ENCODE measurements at places on chromosomes 5 and 9. TPM values are rescaled to one million over a fixed set of nuclear protein-coding genes. Genes with fewer than 3 reads are reported as not detected.

The C9orf50 gene
- total RNA-seq = not detected

The MARCOL gene
- total RNA-seq = not detected

- H3K36me3 ChIP-seq = peaks cover 6% of the 10 kb centered on the region
- H3K4me3 ChIP-seq = no peak overlapping the region
- no peak for DNase-seq
- H3K27ac ChIP-seq = peak overlapping the region; percentile 80
Measured at GRCh38 chr9:87644659-87645058, 81.3 kb upstream of the CTSL start.

DNA sequence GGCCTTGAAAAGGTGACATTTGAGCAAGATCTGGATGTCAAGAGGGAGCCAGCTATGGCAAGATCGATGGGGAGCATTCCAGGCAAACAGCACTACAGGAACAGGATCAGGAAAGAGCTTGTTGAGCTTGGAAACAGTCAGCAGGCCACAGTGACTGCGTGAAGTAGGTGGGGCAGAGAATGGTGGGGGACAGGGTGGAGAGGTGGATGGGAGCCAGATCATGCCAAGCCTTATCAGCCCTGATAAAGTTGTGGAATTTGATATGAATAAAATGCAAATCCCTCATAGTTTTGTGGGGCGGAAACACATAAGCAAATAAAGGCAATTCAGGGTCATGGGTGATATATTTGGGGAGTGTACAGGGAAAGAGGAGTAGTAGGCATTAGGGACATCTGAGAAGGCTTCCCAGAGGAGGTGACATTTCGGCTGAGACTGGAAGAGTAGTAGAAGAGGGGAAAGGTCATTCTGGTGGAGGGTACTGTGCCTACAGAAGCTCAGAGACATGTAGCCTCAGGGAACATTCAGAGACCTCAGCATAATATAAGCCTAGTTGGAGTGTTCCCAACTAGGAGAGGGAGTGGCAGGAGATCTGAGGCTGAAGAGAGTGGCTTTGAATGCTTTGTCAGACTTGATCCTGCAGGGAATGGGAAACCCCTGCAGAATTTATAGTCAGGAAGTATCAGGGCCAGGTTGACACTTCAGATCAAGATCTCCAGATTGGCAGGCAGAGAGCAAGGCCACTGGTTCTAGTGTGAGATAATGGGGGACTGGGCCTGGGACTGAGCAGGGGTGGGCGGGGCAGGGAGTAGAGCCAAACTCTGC is 9.7 kb upstream of the CYSTM1 start:
- no peaks in the 10 kb centered on the region for H3K27me3 ChIP-seq

DNA sequence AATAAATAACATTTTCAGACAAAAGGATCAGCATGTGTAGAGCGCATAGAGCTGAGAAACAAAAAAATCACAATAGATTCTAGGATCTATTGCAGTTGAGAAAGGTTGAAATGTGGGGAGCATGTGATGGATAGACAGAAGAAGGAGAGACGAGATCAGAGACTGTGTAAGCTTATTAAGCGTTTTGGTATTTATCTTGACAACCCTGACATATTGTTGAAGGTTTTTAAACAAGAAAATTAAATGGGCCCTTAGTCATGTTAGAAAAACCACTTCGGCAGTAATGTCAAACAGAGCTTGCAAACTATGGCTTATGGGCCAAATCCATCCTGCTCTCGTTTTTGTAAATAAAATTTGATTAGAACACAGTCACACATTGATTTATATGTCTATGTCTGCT is 200.5 kb upstream of the KLF4 start:
- H3K36me3 ChIP-seq = no peaks in the 10 kb centered on the region
- no peak for DNase-seq
- no peak overlapping the region for H3K27ac ChIP-seq

- H3K27me3 ChIP-seq = no peaks in the 10 kb centered on the region
- H3K36me3 ChIP-seq = no peaks in the 10 kb centered on the region
- H3K27ac ChIP-seq = no peak overlapping the region
- peaks cover 18% of the 10 kb centered on the region for H3K4me1 ChIP-seq
- no peak for DNase-seq
- H3K4me3 ChIP-seq = no peak overlapping the region
Measured at GRCh38 chr9:127033061-127033460, 89.4 kb downstream of the ANGPTL2 start.

DNA sequence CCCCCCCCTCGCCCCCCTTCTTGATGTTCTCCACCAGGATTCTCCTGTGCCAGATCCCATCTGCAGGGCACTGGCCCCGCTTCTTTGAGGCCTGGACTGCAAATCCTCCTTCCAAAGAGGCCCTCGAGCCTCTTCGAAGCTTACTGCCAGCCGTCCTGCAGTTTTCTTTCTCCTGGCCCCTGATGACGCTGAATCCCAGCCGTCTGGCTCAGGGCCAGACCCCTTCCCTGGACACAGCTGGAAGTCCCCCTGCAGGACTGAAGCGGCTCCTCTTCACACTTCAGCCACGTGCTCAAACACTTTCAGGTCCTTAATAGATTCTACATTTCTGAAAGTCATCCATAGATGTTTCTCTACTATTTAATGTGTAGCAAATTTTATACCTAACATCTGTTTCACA is 121.5 kb downstream of the EHMT1 start:
- H3K27me3 ChIP-seq = no peaks in the 10 kb centered on the region
- DNase-seq = peak; percentile 46
- no peak overlapping the region for H3K4me3 ChIP-seq
- peaks cover 7% of the 10 kb centered on the region for H3K36me3 ChIP-seq
- H3K4me1 ChIP-seq = peaks cover 5% of the 10 kb centered on the region
- H3K27ac ChIP-seq = peak overlapping the region; percentile 56
